Aorta (tissue), 5 donors: ENCODE measurements at places on chromosomes 12 and 14. TPM values are rescaled to one million over a fixed set of nuclear protein-coding genes. Genes with fewer than 3 reads are reported as not detected.

ADAM20 gene
- polyA plus RNA-seq = not detected

EAPP gene
- 51.5 TPM for polyA plus RNA-seq

RNASE2 gene
- polyA plus RNA-seq = 2.8 TPM

STAT2 gene
- polyA plus RNA-seq = 111 TPM

KRT79 gene
- not detected for polyA plus RNA-seq

ESRRB gene
- 0.23 TPM for polyA plus RNA-seq

RPGRIP1 gene
- 0.25 TPM for polyA plus RNA-seq

LMO3 gene
- 8.1 TPM for polyA plus RNA-seq

AJUBA gene
- polyA plus RNA-seq = 3.8 TPM

ASPG gene
- 0.20 TPM for polyA plus RNA-seq

DNA sequence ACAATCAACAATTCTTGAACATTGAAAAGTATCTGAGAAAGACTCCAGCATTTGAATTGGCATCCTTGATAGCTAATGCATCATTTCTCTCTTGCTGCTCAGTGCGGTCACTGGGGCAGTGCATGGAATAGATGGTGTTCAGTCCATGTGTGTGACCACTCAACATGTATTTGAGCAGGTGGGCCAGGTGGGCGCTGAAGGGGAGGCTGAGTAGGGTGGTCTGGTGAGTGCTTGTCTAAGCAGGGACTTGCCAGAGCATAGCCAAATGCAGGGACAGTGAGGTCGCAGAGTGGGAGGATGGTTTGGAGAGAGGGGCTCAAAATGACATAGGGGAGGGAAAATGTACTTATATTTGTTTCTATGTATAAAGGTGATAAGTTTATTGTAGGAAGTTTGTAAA is 409.0 kb downstream of the TMEM121 start:
- no peak for DNase-seq

- DNase-seq = no peak
These were observed 146.1 kb downstream of the KITLG start for GRCh38 chr12:88433997-88434703.

- no peak for DNase-seq
These were observed 10.2 kb downstream of the TRPV4 start for GRCh38 chr12:109822951-109823411.

DNA sequence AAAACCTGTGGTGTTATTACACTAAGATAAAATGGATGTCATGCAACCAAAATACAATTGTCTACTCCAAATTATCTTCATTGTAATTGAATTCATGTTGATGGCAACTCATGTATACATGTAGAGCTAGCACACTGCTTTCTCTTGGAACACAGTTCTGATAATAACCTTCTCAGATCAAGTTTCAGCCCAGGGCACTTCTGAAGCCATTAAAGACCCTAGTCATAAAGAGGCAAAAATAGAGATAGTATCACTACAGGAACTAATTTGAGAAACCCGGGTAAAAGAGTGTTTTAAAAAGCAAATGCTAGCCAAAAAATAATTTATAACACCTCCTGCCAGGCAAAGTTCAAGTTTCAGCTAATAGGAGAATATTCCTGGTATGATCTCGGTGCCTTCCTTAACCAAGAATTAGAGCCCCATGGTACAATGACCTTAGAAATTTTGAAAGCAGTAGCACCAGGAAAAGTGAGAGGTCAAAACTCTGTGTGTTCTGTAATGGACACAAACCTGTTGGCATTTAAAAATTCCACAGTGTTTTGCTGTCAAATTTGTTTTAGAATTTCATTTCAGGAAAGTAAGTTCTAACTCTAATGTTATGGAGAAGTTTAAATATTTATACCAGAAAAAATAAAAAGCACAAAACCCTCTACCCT is 105.0 kb upstream of the FRMD6 start:
- no peak for DNase-seq

DNA sequence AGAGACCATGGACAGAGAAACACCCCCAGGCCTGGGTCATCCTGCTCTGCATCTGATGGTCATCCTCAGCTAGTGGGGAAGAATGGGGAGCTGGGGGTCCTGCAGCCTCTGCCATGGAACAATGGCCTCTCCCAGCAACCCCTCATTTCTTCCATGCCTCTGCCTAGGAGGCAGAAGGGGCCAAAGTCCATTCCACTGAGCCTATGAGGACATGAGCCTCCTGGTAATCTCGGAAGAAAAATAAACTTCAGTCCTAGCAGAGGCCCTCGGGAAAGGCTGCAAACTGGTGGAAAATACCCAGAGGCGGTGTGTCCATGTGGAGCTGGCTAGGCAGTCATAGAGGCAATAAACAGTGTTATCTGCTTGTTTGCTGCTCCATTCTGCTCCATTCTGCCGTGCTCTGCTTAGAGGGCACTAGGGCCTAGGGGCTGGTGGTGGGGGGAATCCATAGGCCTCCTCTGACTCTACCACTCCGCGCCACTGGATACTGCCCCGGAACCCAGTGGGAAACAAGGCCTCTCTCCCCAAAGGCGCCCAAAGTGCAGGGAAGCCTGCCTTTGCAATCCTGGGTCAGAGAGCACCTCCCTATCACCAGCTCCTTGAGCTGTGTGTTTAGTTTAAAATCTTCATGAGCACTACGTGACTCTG is 4.5 kb downstream of the PGF start:
- DNase-seq = peak; percentile 35

- DNase-seq = no peak
These were observed 7.2 kb downstream of the OAS3 start for GRCh38 chr12:112945515-112945914.

DNA sequence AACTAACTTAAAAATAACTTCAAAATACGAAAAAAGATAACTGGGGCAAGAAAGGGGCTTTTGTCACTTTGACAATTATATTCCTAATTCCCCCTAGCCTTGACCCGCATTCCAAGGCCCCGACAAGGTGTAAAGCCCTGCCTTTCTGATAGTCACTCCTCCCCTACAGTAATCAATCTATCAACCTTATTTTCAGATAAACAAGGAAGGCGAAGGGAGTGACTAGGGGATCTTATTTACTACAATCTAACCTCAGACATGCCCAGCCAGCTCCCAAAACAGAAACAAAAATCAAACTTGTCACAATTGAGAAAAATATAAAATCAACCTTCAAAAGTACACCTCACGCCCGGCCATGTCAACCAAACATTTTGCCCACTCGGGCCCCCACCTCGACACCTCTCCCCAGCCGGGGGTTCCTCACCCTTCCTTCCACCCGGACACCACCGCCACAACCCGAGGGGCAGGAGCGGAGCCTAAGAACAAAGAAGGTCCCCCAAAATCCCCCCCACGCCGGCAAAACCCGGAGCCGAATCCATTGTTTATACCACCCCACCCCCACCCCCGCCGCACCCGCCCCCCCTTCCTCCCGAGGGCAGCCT is 562 bp downstream of the ZFYVE1 start:
- no peak for DNase-seq

GRCh38 chr12:39435531-39435930 is 7.4 kb downstream of the KIF21A start:
- DNase-seq = no peak

GRCh38 chr14:103830511-103831270 is 16.7 kb downstream of the PPP1R13B start:
- DNase-seq = no peak

GRCh38 chr12:1776170-1776921 is 44.0 kb upstream of the LRTM2 start:
- no peak for DNase-seq

GRCh38 chr12:62658910-62659309 is 192.3 kb downstream of the MON2 start:
- no peak for DNase-seq

- no peak for DNase-seq
These were observed 8.7 kb downstream of the TBC1D15 start for GRCh38 chr12:71848212-71848611.

DNA sequence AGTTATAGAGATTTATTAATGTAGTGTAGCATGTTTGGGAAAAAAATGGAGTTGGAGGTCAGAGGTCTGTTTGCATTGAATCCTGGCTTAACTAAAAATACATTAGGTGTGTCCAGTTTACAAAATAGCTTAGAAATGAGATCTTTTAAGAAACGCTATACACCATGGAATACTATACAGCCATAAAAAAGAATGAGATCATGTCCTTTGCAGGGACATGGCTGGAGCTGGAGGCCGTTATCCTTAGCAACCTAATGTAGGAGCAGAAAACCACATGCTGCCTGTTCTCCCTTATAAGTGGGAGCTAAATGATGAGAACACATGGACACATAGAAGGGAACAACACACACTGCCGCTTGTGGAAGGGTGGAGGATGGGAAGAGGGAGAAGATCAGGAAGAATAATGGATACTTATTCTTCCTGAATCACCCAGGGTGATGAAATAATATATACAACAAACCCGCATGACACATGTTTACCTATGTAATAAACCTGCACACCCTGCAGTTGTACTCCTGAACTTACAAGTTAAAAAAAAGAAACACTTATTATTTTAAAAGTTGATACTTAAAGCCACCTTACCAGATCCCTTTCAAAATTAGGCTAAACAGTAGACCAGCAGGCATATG is 14.0 kb upstream of the MYRFL start:
- DNase-seq = no peak

DNA sequence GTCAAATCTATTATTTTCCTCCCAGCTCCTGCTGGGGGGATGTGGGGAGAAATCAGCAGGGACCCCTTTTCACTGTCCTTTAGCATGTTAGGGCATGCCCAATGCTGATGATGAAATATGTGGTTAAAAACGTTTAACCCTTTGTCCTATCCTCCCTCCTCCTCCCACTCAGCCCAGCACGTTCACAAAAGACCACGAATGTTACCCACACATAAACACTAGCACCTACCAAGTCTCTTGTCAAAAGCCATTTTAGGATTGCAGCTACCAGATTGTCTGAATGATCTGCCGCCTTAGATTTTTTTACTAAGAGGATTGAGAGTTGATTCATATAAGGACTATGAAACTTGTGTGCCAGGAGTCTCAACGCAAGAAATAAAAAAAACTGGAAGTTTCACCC is 70.4 kb downstream of the TBK1 start:
- no peak for DNase-seq

GRCh38 chr12:111316671-111317070 is 52.2 kb downstream of the PHETA1 start:
- no peak for DNase-seq

- DNase-seq = peak; percentile 71
These were observed 40.2 kb upstream of the RIN3 start for GRCh38 chr14:92473261-92473968.

- DNase-seq = no peak
These were observed 114.5 kb downstream of the HMGA2 start for GRCh38 chr12:65938807-65939206.

- DNase-seq = no peak
These were observed 491.5 kb downstream of the SLC6A15 start for GRCh38 chr12:84421103-84421502.

DNA sequence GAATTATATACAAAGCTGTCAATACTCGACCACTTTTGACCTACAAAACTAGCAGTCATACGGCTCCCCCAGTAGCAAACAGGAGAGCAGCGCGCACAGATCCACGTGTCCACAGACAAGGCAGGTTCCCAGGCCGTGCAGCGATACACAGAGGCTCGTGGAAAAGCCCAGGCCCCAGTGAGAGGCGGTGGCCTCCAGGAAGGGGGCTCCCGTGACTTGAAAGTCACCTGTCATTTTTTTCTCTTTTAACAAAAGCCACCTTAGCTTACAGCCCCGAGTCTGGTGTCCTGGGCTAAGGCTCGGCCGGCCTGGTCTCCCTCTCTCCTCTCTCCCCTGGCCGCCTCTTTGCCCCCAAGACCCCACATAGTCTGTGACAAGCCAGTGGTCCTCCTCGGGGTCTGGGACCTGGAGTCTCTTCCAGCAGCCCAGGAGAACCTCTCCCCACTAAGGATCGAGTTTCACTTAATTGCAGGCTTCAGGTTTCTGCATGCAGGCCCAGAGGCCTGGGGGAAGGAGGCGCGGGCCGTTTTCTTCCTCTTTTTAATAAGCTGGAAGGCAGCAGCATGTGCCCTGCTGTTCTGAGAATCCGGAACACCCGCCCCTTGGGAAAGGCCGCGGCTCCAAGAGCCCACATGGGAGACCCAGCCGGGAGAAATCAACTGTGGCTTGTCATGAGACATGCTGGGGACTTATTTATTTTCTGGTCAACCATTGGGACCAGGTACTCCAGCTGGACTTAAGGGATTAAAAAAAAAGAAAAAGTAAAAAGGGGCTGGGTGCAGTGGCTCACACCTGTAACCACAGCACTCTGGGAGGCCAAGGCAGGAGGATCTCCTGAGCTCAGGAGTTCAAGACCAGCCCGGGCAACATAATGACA is 15.9 kb downstream of the NCOR2 start:
- peak; percentile 87 for DNase-seq

GRCh38 chr12:32988982-32989381 is 92.4 kb upstream of the PKP2 start:
- no peak for DNase-seq

- DNase-seq = peak; percentile 78
These were observed 15.6 kb downstream of the SYNE3 start for GRCh38 chr14:95500772-95501401.

DNA sequence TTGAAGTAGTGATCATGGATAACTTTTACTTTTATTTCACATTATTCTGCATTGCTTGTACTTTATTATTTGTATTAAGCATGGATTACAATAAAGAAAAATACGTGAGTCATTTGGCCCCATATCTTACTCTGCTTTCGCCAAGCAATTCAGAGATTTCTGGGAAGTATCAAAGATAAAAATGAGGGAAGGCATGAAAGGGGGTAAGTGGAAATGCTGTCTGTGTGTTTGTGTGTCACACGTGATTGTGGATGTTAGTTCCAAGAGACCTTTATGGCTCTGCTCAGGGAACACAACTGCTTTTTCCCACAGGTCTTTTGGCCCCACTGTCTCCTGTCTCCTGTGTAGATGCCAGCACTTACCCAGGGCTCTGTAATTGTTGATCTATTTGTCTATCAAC is 10.5 kb downstream of the NID2 start:
- DNase-seq = no peak

DNA sequence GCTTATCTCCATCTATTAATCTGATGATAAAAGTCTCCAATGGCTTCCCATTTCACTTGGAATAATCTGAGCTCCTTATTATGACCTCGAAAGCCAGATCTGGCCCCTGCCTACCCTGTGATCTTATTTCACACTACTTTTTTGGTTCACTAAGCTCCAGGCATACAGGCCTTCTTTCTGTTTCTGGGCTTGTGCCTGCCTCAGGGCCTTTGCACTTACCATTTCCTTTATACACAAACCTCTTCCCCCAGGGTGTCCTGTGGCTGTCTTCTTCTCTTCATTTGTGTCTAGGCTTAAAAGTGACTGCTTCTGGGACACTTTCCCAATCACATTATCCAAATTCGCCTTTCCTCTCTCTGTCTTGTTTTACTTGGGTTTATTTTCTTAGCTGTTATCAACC is 478.8 kb downstream of the LRIG3 start:
- DNase-seq = no peak
